Fibroblast of skin of left quadriceps (primary cell): ENCODE measurements at places on chromosomes 6 and 20.

DNA sequence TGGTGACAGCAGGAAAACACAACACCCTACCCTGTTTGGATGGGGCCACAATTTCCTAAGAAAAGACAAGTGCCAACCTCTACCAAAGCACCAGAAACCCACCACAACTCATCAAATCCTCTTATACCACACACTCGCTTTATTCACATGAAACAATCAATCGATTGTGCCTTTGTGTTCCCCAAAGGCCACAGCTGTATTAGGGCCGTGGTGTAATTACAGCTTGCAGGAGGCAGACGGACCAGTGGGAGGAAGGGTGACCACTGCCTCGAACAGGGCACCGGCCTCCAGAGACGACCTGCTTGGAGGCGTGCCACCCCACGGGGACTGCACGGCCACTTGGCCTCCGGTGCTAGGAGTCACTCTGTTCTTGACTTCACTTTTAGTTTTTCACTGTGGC is 264.1 kb downstream of the FOXC1 start:
- DNase-seq: no peak

- DNase-seq: no peak
Measured at GRCh38 chr6:14372734-14373489, 255.3 kb downstream of the CD83 start.

- DNase-seq: no peak
Measured at GRCh38 chr20:20489648-20490341, 121.9 kb downstream of the INSM1 start.

GRCh38 chr6:4743062-4743461 is 33.1 kb upstream of the CDYL start:
- no peak for DNase-seq

DNA sequence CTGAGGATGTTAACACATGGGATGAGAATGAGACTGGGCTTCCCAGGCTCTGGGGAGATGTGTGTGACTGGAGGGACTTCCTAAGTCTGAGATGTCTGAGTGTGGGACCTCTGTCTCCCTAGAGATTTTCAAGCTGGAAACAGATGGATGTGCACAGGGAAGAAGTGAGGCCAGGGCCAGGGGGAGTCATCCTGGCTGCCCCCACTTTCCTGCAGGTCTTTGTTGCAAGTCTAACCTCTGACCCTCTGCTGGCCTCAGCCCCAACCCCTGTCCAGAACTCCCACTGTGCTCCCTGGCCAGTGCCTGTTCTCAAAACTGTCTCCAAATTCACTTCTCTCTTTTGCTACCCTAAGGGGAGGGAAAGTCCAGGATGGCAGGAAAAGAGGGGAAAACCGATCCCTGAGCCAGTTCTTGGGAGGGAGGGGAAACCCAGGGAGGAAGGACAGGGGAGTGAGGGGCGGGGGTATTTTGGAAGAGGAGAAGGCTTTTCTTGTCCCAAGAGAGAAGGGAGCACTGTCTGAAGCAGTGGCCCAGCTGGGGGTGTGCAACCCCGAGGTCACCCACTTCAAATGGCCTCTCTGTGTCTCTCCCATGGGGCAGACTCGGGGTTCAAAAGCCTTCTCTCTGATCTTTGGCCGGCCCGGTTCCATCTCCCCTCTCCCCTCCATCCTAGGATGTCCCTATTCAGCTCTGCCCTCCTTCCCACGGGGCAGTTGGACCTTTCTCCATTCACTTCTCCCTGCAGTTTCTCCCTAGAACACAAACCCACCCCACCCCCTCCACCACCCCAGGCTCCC is 3.1 kb downstream of the PPP1R18 start:
- DNase-seq: no peak

DNA sequence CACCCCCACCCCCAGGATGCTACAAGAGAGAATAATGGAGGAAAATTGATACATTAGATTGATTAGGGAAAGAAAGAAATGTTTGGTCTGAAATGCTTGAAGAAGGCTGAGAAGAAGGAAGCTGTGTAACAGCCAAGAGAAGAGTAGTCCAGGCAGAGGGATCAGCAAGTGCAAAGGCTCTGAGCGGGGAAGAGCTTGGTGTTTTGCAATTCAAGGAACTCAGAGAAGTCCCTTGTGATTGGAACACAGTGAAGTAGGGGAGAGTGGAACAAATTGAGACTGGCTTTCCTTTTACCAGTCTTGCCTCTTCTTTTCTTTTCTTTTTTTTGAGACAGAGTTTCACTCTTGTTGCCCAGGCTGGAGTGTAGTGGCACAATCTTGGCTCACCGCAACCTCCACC is 76.6 kb upstream of the CHD6 start:
- DNase-seq: no peak

GRCh38 chr6:85463621-85464259 is 13.9 kb downstream of the NT5E start:
- no peak for DNase-seq

DNA sequence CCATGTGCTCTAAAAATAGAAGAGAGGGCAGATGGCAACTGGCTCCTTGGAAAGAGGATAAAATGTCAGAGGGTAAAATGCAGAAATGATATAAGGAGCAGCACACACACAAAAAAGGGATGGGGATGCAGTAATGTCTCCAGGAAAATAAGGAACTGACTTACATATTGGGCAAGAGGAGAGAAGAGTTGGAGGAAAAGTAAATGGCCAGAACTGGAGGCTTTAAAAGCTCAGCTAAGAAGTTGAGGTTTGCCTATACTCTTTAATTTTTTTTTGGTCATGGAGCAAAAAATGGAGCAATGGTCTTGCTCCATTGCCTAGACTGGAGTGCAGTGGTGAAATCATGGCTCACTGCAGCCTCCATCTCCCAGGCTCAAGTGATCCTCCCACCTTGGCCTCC is 93.7 kb downstream of the SULF2 start:
- DNase-seq: no peak
